ENCODE measurements at places on chromosomes 16 and 17.

GRCh38 chr16:69922200-69922599, 28.9 kb upstream of the CLEC18A start:
- DNase-seq: no peak

GRCh38 chr16:19167710-19168370, at the start of gene SYT17:
Gene SYT17 (plus strand): TSS chr16:19168240. CDS start chr16:19168647, 407 bp downstream.
- peak; percentile 63 for DNase-seq

GRCh38 chr16:57730771-57731730, 4.5 kb upstream of the KATNB1 start:
- no peak for DNase-seq

DNA sequence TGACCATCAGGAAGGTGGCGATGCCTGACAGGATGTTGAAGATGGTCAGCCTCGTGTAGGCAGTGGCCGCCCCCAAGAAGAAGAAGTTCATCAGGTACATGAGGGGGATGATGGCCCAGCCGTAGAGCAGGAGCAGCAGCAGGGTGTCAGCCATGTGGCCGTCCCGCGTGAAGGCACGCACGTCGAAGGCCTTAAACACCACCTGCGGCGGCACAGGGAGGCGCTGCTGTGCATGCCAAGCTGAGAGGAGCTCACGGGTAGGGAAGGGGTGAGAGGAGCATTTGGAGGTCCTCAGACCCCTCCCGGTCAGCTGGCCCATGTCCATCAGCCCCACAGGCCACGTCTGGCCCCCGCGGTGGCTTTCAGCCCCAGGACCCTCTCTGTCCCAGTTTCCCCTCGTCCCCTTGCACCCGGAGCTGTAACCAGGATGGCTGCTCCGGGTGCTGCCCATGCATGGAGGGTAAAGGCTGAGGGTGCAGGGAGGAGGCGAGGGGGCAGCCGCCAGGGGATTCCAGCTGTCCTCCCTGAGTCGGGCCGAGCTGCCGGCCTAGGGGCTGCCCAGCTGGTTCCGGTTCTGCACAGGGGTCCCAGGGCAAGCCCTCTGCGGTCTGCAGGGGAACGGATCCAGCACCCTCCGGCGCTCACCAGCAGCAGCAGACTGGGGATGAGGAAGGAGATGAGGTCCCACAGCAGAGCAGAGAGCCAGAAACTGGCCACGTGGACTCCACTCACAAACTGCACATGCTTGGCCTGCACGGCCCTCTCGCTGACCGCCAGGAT, 17.1 kb upstream of the RNPS1 start:
- no peak for DNase-seq

DNA sequence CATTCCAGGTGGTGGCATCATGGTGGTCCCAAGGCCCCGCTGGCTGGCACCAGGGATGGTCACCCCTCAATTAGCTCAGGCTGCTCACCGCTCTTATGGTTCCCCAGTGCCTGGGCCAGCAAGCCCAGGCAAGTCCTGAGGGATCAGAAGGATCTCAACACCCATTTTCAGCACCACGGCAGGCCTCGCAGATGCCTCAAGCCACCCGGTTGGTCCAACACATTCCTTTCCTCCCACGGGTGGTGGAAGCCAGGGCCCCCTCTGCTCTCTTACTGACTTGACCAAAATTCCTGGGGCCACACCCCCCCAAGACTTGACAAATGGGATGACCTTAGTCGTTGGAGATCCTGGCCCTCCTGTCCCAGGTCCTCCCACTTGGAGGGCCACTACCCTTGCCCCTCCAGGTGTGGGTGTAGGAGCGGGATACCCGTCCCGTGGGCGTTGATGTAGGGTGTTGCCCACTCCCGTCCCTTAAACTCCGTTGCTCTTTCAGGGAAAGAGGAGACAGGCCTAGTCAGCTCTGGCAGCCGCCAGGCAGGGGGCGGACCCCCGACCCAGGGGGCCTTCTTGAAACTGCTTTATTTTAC, 5.9 kb downstream of the ZNF205 start:
- no peak for DNase-seq

DNA sequence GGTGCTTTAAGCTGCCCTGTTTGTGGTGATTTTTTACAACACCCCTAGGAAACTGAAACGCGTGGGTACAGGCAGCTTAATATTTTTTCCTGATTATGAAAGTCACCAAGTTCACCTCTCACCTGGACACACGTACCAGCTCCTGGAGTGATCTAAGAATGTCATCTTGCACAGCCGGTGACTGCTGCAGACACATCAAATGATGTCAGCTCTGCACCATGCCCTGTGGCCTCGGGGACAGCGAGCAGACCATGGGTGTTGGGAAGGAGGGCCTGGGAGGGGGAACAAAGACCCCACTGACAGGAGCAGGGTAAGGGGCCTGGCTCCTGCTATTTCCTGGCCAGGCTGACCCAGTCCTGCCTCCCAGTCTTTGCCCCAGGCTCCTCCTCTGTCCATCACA, 272.7 kb downstream of the PARN start:
- DNase-seq: no peak

GRCh38 chr17:43577664-43578403, 31.7 kb upstream of the ETV4 start:
- no peak for DNase-seq

DNA sequence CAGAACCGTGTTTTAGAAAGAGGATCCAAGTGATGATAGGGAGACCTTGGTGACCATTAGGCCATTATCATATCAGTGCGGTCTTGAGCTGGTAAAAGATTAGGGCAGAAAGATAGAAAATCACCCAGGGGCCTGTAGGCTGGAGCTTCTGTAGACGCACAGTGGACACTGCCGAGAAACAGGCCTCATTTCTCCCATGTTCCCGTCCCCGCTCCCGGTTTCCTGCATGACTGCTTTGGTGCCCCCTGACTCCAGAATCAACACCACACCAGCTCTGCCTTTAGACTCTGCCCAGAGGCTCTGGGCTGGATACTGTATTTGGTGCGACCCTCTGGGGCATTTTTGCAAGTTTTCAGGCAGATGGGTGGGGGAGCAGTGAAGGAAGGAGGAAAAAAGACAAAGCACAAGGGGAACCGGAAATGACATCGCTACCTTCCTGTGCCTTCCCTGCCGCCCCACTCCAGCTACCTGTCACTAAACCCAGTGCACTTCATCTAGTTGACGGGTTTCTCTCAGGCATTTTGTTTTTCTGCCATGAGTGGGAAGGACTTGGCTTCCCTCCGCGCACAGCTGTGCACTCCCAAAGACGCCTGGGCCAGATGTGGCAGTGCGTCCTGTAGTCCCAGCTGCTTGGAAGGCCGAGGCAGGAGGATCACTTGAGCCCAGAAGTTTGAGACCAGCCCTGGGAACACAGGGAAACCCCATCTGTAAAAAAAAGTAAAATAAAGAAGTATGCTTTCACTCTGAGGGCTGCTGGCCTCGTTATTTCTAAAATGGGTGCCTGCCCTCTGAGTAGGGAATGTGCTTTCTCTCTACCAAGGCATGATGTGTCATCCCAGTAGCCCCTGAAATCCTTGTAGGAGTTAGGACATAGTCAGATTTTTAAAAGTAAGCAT, 214.1 kb downstream of the RPTOR start:
- no peak for DNase-seq

DNA sequence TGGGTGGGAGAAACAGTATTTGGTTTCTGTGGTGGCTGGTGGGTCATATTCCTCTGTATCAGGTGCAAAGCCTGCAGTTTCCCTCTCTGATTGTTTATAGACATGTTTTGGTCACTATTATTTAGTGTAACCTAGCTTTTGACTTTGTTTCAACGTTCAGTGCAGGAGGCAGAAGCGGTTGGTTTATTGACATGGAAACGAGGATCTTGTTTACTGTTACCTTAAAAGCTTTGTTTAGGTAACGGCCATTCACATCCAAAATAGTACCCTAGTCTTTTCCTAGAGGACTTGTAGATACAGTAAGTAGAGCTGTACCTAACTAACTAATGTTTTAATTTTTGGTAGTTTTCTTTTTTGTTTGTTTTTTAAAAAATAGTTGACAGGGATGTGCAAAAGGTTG, 3.5 kb downstream of the MSI2 start:
- no peak for DNase-seq

DNA sequence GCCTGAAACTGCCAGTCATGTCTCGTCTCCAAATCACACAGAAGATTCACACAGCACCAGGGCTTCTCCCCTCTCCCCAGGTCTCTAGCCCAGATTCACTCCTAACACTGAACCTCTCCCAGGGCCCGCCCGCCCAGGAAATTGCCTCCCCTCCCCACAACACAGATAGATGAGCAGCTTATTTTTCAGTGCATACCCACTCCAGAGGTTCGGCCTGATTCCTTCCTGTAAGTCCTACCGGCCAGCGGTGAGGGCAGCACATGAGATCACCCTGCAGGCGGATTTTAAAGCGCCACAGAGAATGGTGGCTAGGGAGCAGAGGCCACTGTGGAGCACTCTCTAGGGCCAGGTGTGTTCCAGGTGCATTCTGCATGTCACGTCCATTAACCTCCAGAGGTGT, 301.8 kb downstream of the IRF8 start:
- DNase-seq: no peak

GRCh38 chr17:57622306-57622682, 122.8 kb downstream of the CCDC182 start:
- DNase-seq: no peak

GRCh38 chr17:42001729-42002128, 15.5 kb downstream of the DNAJC7 start:
- no peak for DNase-seq
